Common myeloid progenitor, CD34-positive (primary cell): ENCODE measurements at places on chromosomes 6 and 20.

- no peak for DNase-seq
Observed at GRCh38 chr20:16107172-16107870, 465.9 kb downstream of the KIF16B start.

- peak; percentile 12 for DNase-seq
Observed at GRCh38 chr6:127641905-127642304, 64.9 kb downstream of the C6orf58 start.

DNA sequence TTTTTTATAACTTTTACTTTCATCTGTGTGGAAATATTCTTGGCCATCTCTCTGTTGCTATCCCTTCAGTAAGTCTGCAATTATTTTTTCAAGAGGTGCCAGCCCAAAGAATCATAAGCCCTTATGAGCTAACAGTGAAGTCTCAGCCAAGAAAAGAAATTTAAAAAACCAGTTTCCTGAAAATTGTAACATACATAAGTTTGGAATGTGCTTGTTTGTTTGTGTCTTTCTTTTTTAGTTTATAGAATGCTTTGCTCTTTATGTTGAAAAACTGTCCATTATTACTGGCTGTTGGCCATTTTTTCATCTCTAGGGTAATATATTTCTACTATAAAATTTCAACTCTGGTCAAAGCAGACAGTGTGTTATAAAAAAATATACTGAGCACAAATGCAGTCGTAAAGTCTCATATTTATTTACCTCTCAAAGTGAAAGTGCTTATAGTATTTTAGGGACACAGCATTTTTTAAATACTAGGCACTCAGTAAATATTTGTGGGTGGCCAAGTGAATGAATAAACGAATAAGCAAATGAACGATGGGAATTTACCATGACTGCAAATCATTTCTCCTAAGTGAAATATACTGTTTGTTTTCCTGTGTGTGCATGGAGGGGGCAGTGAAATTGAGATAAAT is 659.7 kb downstream of the KIF16B start:
- no peak for DNase-seq

- DNase-seq: no peak
Observed at GRCh38 chr6:111711476-111711875, 105.8 kb upstream of the TRAF3IP2 start.

- DNase-seq: peak; percentile 58
Observed at GRCh38 chr20:53940907-53941545, 129.4 kb downstream of the BCAS1 start.

DNA sequence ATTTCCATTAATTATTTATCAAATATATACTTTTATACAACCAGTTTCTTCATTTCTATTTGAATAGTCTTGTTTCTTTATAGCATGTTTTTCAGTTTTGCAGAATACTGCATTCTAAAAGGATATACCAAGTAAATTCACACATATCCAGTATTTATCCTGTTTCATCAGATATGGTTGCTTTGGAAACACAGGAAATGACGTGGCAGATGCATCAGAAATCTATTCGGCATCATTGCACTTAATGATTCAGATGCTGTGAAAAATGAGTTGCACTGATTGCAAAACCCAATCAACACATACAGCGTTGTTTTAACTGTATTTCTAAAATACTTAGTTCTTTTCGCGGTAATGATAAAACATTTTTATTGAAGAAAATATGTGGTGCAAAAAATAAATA is 594.9 kb downstream of the CDH26 start:
- no peak for DNase-seq

- DNase-seq: peak; percentile 76
Observed at GRCh38 chr20:60046011-60046413, 87.8 kb downstream of the CDH26 start.

DNA sequence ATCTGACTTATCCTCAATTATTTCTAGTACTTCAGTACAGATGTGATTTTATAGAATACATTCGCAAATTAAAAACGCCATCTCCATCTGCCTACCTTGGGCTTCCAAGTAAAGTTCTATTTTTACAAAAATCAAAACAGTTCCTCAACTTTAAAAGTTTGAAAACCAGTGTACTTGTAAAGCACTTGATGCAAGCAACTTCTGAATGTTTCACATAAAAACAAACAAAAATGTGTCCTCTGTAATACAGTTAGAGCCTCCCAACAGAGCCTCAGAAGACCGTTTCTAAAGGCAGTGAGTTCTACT is 384 bp upstream of the MANEA start:
- no peak for DNase-seq

DNA sequence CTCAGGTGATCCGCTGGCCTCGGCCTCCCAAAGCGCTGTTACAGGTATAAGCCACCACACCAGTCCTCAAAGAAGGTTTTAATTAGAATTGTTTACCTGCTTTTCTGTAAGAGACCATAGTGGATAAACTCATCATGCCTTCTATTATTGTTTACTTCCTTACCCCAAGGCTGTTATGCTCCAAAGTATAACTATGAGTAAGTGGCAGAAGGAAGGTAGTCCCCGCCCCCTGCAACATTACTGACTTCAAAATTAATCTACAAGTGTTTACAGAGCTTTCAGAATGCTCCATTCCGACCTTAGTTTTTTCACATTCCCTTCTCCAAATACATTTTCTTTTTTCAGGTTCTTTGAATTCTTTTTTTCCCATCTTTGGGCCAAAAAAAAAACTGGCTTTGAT is 480.5 kb upstream of the NOX3 start:
- DNase-seq: no peak

DNA sequence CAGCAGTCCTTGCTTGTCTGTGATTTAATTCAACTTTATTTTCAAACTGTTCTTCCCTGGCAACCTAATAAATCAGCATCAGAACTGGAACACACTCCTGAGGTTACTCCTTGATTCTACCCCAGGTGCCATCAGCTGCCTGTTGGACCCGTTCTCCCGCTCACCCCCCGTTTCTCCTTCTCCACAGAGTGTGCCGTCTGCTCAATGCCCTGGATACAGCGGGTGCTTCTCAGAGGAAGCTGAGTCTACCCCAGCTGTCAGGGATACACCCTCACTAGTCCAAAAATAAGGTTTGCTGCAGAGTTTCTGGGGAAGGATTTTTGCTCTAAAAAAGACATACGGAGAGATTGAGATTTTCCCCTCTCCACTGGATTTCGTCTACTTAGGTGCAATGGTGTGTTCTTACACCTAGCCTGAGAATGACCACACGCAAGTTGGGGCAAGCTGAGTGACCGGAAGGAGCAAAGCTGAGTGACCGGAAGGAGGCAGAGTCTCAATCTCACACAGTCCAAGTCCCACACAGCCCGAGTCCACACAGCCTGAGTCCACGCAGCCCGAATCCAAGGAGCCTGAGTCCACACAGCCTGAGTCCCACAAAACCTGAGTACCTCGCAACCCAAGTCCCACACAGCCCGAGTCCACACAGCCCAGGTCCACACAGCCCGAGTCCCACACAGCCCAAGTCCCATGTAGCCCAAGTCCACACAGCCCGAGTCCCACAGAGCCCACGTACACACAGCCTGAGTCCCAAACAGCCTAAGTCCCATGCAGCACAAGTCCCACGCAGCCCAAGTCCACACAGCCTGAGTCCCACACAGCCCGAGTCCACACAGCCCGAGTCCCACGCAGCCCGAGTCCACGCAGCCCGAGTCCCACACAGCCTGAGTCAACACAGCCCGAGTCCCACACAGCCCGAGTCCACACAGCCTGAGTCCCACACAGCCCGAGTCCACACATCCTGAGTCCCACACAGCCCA is 58.6 kb upstream of the DACT2 start:
- no peak for DNase-seq

DNA sequence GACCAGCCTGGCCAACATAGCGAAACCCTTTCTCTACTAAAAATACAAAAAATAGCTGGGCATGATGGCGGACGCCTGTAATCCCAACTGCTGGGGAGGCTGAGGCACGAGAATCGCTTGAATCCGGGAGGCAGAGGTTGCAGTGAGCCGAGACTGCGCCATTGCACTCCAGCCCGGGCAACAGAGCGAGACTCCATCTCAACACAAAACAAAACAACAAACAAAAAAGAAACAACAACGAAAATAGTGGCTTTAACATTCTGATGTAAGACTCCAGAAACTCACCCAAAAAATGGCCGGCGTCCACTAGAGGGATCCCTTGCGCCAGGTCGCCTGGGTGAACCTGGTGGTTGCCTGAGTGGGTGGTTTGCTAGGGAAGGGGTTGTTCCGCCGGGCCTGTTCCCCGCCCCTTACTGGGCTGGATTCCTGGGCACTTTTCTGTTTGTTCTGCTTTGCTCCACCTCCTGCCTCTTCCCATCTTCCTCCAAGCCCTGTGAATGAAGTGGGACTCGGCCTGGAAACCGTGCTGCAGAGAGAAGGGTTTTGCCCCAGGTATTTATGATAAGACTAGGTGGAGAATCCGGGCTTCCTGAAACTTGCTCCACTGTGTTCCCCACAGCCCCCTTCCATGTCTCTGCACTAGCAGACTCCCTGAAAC is 1.5 kb downstream of the PABPC1L start:
- peak; percentile 59 for DNase-seq

- no peak for DNase-seq
Observed at GRCh38 chr6:146990284-146990683, 213.9 kb upstream of the STXBP5 start.

GRCh38 chr6:135858931-135859330 is 7.4 kb downstream of the PDE7B start:
- DNase-seq: no peak

DNA sequence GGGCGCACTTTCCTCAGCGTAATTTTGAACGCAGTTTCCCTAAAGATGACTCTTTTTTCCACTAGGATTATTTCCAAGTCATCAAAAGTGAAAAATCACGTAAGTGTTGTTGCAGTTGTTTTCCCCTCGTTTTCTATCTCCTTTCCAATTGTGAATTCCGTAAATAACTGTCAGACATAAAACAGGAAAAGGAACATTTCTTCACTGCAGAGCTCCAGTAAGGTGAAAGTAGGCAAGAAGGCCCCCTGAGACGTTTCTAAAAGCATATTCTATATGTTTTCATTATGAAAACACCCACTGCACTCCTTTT is 17.8 kb downstream of the HIVEP2 start:
- DNase-seq: no peak

DNA sequence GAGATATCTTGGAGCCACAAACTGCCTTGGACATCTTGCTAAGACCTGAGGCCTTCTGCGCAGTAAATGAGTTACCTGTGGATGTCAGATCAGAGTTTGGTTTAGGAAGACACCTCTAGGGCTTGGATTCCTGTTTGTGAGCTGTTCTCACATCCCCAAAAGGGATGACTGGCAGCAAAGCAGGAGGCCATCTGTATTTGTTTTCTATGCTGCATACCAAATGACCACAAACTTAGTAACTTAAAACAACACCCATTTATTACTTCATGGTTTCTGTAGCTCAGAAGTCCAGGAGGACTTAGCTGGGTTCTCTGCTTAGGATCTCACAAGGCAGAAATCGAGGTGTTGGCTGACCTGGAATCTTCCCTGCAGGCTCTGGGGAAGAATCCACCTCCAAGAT is 116.7 kb downstream of the UNC5CL start:
- DNase-seq: no peak

DNA sequence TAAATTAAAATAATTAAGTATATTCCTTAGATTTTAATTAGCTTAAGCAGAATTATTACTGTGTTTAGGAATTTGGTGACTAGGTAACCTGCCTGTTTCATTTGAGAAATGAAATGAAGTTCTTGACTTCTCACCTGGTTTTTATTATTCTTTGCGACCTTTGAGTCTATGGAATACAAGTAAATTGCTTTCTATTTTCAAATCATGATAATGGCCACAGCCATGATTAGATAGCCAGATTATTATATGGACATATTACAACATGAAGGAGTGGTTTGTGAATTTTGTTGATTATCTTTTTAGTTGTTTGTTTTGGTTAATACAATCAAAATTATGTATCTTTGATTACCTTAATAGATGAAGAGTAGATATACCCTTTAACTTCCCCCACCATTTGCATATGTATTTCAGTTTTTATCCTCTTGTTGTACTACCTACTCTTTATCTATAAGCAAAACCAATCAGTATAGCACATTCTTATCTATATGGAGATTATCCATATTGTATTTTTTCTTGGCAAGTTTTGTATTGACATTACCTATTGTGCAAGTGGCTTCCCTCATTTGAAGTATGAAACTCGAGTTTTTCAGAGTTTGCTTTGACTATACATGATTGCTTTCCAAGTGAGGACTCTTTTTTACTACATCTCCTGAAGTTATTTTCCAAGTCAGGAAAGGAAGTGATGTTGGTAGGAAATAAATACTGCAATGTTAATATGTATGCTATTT is 47.9 kb downstream of the CD2AP start:
- no peak for DNase-seq

- no peak for DNase-seq
Observed at GRCh38 chr6:109655761-109656262, 35.2 kb downstream of the AK9 start.

DNA sequence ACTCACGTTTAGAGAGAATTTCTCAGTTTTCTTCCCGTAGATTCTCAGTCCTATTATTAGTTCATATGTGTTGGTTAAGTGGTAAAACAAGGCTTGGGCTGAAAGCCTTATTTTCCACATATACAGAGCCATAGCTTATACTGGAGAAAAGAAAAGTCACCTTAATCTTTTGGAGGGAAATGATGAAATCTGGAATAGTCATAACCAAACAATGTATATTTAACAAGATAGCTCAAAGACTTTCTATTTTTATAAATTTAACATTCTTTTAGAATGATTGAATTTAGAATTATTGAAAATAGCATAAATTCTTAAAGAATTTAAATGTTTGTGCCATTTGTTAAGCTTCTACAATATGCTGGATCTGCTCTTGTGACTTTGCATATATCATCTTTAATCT is 85.8 kb downstream of the CDKAL1 start:
- no peak for DNase-seq

DNA sequence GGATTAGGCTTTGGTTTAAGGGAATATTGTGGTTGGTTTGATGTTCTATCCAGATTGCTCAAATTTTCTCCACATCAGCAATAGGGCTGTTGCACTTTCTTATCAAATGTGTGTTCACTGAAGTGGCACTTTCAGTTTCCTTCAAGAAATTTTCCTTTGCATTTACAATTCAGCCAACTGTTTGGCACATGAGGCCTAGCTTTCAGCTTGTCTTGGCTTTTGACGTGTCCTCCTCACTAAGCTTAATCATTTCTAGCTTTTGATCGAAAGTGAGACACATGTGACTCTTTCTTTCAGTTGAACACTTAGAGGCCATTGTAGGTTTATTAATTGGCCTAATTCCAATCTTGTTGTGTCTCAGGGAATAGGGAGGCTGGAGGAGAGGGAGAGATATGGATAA is 104.8 kb downstream of the FLRT3 start:
- DNase-seq: no peak

DNA sequence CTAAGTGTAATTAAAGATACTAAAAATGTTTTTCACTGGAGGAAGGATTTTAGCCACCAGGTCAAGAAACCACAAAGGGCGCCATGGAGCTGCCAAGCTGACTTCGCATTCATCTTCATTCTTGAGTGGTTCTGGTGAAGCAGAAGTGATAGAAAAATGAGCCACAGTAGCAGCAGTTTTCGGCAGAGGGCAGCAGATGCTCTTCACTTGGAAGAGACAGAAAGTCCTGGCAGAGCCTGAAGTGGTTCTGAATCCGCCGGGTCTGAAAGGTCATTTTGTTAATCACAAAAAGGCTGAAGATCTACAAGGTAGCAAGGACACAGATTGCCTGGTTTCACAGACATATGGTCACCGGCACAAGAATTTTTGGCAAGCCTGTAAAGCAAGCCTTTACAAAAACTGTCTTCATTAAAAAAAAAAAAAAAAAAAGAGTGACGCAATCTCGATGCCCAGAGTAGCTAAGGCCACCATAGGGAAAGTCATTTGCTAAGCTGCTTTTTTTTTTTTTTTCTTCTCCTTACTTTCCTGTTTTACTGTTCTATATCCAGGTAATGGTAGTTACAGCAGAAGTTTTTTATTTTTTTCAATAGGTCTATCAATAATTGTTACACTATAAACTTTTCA is 345.1 kb upstream of the AGPAT4 start:
- DNase-seq: peak; percentile 17
